CD4-positive, alpha-beta T cell treated with Interleukin-2 at 100 ng/mL for 4 hours (primary cell): ENCODE measurements at places on chromosomes 6 and 20.

DNA sequence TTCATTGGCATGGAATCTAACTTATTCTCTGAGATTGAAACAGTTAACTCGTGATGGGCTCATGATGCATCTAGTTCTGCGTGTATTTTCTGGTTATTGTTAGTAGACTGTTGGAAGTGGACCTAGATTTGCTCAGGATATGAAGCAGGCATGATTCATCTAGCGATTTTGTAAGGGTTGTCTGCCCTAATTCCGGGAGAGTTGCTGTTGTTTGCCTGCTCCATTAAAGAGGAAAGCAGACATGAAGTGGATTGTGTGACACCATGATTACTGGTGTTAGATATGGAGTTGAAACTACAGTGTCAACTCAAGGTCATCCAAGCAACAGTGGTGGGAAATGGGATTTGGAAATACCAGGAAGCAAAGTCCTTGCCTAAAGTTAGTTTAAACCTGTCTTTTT is 41.0 kb downstream of the SOX4 start:
- no peak for DNase-seq

DNA sequence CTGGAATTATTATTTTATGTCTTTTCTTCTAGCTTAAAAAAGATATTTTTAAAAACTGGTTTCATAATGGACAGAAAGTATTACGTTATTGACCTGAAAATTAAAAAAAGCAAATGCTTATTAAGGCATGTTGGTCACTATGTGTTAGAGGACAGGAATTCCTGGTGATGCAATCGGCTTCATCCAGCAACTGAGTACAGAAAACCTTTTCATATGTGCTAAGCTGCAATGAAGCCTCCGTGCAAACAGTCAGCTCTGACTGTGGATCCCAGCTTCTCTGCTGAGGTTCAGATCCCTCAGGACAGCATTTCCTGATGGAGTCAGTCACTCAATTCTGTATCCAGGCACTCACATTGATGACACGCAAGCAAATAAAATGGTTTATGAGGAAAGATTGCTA is 22.7 kb upstream of the BMP2 start:
- no peak for DNase-seq

DNA sequence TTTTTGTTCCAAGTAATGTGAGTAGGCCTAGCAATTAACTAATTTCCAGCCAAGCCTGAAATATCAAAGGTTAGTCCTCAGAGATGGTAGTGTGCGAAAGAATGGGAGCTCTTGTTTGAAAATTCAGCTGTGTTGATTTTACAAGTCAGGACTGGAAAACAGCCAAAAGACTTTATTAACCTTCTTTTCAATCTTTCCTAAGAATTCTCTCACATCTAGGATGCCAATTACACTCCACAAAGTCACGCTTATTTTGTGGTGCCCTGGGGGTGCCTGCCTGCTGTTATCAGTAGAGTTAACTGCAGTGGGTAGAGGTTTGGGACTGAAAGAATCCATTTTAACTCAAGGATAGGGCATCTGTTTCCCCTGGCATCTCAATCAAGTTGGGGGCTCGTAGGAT is 30.7 kb upstream of the MAP3K4 start:
- DNase-seq = no peak

DNA sequence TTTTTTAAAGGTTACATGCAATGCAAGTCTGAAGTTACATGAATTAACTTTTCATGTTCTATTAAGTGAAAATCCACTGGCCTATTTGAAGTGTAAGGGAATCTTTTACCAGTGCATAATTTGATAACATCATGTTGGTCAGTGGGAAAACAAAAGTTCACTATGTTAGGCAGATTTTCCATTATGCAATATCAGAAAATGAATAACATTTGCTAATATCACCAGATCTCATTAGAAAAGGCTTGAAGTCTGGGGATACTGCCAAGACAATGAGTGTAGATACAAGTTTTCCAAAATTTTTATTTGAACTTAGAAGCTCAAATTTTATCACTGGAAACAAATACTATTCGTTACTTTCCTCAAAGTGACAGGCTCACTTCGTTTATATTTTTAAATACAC is 296.4 kb upstream of the CDH4 start:
- no peak for DNase-seq

- DNase-seq = no peak
Measured at GRCh38 chr20:58991715-58992114, 10.7 kb downstream of the NELFCD start.

DNA sequence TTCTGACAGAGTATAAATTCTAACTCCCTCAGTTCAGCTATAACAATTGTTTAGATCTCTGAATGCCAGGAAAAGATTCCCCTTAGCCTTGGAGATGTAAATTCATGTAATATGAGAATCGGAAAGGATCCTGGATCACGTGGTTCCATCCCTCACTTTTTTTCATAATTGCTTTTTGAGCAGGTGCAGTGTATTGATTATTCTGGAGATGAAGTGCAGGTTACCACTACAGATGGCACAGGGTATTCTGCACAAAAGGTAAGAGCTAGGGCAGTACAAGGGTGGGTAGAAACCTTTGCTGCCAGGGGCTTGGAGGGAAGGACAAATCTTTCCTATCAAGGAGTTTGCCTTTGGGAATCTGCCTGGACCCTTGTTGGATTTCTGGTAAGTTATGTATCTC is 52.7 kb downstream of the KDM1B start:
- no peak for DNase-seq

- DNase-seq = no peak
Measured at GRCh38 chr6:98686008-98686601, 148.3 kb upstream of the POU3F2 start.

DNA sequence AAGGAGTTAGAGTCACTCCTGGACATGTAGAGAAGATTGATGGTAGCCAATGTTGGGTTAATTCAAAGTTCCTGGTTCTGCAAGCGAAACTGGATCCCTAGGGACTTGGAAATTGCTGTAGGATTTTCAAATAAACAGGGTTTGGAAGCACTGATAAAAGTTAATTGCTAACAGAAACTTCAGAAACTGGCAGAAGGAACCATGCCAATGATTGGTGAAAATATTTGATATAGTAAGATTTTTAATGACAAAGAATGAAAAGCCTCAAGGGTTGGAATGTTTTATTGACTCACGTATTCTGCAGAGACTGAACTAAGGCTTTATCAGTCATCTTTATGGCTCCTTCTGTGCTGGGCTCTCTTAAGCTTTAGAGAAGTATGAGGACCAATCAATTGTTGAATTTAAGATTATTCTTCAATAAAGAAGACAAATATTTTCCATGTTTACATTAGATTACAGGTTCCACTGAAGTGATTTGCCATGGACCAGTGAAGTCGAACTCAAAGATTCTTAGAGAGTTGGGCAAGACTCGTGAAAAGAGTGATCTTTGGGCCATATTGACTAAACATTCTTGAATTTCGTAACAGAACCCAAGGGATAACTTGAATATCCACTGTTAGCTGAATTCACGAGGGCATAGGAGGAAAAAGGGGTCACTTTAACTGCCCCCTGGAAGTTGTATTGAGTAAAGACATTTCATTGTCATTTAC is 371.4 kb downstream of the HDGFL1 start:
- DNase-seq = no peak

DNA sequence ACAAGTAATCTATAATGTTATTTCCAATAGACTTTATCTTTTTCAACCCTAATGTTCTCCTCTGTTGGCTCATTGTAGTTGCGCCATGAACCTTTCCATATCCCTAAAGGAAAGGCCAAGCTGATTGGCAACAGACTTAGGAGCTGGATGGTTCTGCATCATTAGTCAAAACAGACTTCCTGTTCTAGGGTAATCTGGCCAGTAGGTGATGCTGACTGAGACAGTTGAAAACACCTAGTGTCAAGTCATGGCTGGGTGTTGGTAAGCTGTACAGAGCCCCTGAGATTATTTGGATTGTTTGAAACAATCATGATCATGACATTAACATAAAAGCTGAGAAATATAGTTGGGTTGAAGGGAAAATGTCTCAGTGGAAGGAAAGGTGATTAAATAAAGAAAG is 231.4 kb downstream of the PHACTR1 start:
- no peak for DNase-seq

DNA sequence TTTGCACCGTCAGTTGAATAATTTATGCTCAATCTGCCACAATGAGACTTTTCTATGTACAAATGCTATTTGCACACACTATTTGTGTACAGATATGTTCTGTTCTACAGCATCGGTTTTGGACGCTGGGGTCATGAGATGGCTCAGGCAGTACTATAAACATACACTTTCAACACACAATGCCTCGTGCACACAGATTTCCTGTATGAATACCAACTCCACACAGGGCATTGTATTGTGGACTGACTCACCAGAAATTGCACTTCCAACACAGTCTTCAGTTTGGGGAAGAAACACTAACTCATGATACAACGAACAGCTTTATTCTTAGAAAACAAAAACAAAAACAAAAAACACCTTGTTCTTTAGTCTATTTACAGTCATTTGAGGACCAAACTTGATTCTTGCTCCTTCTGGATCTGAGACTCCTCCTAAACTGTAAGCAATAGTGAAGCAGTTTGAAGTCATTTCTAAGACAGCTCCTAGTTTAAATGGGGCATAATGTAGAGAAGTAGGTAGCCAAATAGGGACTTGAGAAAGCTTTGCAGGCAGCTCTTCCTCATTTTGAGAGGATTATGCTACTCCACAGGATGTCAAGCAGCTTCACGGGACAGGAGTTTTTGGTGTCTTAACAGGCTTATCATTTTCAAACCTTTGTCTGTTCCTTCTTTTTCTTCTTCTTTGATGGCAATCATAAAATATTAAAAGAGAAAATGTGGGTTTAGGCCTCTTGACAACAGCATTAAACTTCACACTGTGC is 33.7 kb downstream of the GJA10 start:
- DNase-seq = no peak

DNA sequence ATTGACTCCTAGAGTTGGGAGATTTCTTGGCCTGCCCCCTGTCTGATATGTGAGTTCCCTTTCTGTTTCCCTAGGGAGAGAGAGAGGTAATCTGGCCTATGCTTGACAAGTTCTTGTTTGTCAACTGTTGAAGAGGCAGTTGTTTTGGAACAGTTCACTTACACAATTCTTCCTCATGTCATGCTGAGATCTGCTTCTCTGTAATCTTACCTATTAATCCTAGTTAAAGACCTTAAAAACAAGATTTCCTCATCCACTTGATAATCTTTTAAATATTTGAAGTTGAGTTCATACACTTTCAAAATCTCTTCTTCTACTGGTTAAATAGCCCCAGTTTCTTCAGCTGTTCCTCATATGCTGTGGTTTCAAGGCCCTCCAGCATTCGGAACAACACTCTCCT is 89.9 kb downstream of the FIG4 start:
- no peak for DNase-seq

- no peak for DNase-seq
Measured at GRCh38 chr6:118875672-118876071, 18.3 kb upstream of the ASF1A start.

DNA sequence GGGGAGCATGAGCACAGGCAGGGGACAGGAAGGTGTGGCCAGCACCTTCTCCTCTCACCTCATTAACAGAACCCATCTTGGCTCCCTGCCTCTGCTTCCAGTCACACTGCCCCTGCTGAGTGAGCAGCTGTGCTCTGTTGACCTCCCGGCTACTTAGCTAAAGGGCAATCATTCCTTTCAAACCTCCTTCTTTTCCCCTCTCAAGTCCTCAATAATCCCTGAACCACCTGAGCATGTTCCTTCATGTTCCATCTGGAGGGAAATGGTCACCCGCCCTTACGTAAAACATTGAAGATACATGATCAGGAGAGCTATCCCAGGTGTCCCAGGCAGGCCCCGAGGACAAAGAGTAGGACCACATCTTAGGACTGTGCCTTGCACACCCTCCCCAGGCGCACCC is 21.7 kb upstream of the MRPS10 start:
- no peak for DNase-seq

DNA sequence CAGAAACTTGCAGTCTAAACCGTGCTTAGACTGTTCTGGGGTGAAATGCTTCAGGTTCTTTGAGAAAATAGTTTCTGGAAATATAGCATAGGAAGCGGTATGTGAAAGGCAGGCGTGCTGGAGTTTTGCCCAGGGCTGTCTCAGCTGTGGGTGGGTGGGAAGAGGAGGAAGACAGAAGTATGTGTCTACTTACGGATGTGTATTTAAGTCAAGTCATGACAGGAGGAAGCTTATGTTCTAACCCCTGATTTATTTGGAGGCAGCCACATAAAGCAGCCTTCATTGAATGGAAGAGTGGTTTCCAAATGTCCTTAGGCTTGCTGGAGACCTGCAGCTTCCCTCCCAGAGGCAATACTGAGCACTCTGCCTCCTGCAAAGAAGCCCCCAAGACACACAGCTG is 345.8 kb upstream of the PRND start:
- DNase-seq = no peak

DNA sequence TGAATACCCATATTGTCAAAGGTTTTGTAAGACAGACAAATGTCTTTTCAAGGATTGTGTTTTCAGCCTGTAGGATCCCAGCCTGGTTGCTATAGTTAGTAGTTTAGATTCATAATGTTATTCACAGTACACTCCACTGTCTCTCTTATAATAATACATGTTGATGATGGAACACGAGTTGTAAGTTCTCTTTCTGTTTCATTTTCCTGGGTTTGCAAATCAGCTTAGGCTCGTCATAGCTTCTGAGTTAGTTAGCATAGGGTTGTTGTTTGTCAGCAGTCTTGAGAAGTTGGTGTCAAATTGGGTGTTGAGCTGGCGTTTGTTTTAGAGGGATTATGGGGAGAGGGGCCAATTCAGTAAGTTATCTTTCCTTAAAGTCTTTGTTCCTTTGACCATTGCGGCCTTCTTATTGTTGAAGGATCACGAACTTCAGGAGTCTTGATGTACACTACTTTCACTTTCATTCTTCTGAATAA is 45.8 kb downstream of the QKI start:
- peak; percentile 54 for DNase-seq

- no peak for DNase-seq
Measured at GRCh38 chr6:42135722-42136121, 6.7 kb downstream of the C6orf132 start.

GRCh38 chr6:5433324-5433723 is 172.0 kb downstream of the FARS2 start:
- DNase-seq = no peak

GRCh38 chr6:135173242-135173988 is 7.7 kb upstream of the MYB start:
- no peak for DNase-seq

- no peak for DNase-seq
Measured at GRCh38 chr6:2865694-2866151, 24.1 kb upstream of the SERPINB1 start.

DNA sequence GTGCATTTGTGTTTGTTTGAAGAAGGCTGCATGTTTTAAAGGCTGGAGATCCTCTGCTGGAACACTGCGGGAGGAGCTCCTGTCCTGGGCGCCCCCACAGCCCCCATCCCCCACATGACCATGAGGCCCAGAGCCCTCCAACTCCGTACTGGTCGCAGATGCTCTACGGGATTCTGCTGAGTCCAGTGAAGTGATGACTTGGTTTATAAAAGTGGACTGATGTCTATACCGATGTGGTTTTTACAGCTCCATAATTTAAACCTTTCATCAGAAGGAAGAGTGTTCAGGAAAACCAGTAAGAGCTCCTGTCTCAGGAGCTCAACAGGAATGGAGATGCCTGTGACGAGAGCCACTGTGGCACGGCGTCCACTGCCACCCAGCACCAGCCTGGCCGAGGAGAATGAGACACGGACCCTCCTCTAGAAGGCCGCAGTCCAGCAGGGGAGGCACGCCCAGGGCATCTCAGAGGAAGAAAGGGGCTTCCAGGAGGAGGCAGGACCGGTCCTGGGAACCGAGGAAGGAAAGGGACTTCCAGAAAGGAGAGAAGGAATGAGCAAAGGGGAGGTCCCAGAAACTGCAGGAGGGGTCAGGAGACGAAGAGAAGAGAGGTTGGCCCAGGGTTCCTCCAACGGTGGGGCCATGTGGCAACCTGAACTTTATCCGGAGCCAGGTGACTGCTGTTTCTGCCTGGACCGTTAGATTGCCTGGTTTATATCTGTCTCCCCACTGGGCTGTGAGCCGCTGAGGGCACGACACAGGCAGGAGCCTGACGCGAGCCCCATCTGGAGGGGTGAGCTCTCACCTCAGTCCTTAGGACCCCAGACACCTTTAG is 26.9 kb downstream of the BFSP1 start:
- DNase-seq = no peak
